Inflammatory macrophage treated with lipopolysaccharide for 4 hours (primary cell): ENCODE measurements at places on chromosomes 6 and 20.

- no peak for DNase-seq
These were observed 144.2 kb upstream of the CITED2 start for GRCh38 chr6:139518556-139519091.

DNA sequence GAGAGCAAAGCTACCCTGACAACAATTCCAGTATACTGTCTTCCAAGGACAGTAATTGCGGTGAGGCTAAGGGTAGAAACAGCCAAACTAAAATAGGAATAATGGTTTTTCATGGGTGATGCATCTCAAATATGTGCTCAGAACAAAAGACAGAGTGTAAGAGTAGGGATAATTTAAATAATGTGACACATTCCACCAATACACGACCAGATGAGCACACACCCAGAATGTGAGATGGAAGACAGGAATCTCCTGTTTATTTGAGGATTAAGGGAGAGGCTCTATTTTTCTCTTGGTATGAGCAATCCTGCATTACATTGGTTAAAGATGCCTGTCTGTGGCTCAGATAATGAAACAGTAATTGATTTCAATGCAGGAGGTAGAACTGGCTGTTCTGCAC is 292.9 kb upstream of the ZFP64 start:
- no peak for DNase-seq

DNA sequence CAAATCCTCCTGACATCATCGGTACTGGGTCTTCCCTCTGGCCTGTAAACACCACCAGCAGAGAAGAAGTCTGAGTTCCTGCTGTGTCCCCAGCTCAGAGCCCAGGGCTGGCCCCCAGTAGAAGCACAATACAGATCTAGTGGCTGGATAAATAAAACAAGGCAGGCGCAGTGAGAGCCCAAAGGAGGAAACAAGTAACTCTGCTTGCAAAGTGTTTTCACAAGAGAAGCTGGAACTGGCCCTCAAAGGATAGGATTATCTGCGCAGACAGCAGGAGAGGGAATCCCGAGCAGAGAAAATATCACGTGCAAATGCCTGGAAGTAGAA is 205.1 kb downstream of the ZDHHC14 start:
- no peak for DNase-seq

DNA sequence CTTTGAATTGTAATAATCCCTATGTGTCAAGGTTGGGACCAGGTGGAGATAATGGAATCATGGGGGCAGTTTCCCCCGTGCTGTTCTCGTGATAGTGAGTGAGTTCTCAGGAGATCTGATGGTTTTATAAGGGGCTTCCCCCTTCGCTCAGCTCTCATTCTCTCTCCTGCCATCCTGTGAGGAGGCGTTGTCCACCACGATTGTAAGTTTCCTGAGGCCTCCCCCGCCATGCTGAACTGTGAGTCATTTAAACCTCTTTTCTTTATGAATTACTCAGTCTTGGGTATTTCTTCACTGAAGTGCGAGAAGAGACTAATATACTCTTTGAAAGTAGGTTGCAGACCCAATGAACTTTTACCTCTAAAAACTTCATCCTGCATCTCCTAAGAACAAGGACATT is 39.2 kb upstream of the KCNG1 start:
- no peak for DNase-seq

DNA sequence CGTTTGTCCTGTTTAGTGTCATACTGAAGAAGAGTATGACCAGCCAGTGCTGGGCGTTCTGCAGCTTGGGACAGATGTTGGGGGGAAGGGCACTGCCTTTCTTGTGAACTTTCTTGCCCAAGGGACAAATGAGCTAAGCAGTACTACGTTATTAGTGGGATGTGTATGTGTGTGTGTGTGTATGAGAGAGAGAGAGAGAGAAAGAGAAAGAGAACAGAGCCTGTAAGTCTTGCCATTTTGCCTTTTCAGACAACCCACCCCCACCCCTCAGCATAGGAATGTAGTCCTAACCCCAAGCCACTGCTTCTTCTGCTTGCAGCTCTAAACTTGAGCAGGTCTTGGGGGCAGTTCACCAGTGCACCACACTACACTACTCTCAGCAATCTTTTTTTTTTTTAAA is 45.5 kb downstream of the E2F3 start:
- no peak for DNase-seq

GRCh38 chr20:15565786-15566185 is 1007.5 kb downstream of the KIF16B start:
- DNase-seq: no peak

DNA sequence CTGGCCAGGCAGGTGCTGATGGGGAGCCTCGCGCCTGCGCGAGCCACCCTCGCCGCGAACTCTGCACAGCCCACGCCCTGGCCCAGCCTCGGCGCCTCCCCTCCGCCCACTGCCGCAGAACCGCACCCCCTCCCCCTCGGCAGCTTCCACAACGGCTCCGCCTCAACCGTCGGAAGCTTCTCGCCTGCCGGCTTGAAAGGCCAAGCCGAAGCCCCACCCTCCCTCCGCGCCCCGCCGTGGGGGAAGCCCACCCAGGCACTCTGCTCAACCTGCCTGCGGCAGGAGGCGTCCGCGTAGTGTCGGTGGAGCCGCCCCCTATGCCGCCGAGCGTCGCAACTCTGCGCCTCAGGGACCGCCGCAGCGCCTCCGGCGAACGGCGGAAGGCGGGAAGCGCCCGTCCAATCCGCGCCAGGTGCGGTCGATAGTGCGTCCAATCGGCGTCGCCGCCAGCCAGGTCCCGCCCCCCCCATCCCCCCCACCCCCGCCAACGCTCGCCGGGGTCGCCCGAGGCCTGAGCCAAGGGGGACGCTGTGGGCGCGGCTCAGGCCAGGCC is at the start of gene SYCP2:
Gene SYCP2, minus strand, starts transcription at position 342 of the 553 bp plus-strand sequence. CDS start 11,224 bp downstream, outside the sequence.
- peak; percentile 22 for DNase-seq

DNA sequence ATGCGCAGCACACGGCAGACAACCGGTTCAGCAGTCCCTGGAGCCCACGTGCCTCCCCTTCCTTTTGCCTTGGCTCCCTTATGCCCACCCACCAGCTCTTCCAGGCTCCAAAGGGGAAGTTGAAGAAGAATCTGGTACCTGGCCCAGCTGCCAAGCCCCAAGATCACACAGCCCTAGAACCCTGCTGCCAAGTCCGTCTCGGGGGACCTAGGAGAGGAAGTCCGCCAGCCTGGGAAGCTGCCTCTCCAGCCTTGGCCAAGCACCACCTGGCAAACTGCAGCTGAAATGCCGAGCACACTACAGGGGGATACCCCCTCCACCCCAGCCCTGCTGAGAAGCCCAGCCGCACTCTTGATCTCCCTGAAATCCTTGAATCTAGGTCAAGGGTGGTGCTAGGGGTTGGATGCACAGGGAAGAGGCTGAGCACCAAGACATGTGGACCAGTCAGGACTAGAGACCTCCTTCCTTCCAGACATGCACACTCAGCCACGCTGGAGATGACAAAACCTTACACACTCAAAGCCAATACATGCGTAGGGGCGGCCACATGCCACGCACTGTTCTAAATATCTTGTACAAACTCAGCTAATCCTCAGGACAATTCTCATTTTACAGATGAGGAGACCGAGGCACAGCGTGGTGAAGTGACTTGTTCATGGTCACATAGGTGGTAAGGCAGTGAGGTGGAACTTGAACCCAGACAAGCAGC is 124.1 kb downstream of the PREX1 start:
- no peak for DNase-seq

GRCh38 chr20:40993794-40994540 is 34.7 kb upstream of the TOP1 start:
- DNase-seq: no peak

GRCh38 chr20:34874094-34874654 is 1.5 kb upstream of the GGT7 start:
- DNase-seq: peak; percentile 89

DNA sequence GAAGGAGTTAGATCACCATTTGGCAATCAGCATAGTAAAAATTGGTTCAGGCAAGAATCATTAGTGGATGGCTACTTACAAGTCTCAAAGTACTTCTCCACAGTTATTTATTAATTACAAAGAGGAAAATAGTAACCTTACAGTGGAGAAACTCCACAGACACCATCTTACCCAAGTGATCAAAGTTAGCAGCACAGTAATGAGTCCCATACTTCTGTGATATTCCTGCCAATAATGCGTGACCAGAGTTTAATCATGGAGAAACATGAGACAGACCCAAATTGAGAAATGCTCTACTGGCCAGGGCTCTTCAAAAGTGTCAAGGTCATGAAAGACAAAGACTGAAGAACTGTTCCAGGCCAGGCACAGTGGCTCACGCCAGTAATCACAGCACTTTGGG is 9.5 kb downstream of the TBC1D7 start:
- DNase-seq: no peak

DNA sequence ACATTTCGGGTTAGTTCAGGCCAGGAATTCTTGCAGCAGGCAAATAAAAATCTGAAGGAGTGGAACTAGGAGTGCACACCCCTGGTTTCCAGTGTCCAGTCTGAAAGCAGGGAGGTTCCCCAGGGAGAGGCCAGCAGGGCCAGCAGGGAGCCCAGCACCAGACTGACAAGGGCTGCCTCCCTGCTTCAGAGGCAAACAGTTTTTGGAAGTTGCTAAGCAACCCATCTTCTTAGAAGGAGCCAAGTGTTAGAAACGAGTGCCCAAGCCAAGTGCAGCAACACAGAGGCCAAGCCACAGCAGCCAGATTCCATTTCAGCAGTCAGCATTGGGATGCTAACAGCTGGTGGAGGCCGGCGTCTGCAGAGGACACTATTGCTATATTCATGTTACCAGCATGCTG is 179.1 kb downstream of the SYNDIG1 start:
- no peak for DNase-seq

GRCh38 chr6:68575765-68576439 is 59.2 kb upstream of the ADGRB3 start:
- DNase-seq: no peak

DNA sequence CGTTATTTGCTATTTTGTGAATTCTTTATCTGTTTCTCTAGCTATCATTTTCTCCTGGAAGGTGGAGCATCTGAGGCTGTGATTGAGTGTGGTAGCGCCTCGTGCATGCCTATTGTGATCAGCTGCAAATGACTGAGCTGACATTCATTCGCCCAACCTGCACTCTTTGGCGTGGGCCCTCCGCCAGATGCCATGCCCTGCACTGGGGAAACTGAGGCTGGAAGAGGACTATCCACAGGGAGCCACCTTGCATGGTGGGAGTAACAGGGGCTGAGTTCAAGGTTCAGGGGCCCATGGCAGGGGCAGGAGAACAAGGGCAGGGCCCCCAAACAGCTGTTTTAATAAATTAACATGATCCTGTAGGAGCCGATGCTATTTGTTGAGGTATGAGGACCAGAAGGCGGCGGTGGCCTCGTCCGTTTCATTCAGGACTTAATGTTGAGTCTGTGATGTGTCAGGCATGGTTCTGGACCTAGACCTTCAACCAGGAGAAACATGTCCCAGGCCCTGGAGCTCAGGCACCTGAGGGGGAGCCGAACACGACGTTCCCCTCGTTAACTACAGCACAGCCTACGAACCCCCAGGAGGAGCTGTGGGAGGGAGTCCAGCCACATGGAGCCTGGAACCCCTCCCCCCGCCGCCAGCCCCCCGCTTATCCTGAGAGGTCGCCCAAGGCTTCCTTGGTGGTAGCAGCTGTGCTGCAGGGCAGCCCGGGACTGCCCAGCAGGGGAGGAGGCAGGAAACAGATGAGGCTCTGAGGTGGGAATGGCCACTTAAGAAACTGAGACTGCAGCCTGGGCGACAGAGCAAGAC is 242.9 kb downstream of the CDH4 start:
- DNase-seq: no peak

- DNase-seq: no peak
These were observed 8.0 kb downstream of the ABT1 start for GRCh38 chr6:26604797-26605196.

DNA sequence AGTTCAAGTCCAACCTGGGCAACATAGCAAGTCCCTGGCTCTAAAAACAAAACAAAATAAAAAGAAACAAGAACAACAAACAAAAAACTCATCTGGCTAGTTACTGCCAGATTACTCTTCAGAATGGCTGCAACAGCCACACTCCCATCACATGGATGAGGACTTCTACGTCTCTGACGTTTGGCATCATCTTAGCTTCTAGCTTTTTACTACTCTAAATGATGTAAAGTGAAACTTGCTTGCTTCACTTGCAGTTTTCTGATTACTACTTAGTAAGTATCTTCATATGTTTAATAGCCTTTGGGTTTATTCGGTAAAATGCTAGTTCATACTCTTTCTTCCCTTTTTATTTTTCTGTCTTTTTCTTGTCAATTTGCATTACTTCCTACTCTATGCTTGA is 161.1 kb upstream of the CARMIL1 start:
- peak; percentile 64 for DNase-seq

GRCh38 chr20:40688129-40689099 is 622 bp downstream of the MAFB start:
- DNase-seq: no peak

DNA sequence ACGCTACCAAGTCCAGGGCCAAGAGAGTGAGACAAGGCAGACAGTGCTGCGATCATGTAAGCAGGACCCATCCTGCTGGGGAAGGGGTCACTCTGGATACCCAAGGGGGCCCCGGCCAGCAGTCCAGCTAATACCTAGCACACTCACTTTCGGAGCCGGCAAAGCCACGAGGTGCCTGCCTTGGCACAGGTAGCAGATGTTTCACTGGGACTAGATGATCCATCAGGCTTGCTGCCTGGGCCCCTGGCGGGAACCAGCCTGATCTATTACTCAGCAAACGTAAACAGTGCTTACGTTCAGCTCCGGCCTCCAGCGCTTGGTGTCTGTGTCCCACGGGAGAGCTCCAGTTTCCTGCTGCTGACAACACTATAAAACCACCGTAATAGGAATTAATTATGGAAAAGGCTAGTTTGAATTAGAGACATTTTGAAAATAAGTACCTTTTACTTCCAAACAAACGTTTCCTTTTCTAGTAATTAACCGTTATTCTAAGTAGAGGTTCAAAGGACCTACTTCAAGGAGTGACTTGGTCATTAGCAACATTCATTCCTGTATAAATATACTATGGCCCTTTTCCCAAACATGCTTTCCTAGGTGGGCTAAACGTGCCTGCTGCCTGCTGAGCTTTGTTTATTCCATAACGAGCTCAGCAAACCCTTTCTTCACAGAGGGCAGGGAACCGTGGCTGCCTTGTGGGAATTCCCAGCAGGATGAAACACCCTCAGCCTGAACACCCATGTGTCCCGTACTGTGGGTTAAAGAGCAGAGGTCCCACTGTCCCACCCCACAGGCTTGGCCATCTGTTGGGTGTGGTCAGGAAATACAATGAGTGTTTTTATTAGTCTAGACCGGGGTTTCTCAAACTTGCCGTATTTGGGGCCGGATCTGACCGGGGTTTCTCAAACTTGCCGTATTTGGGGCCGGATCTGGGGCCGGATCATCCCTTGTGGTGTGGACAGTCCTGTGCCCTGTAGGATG is 18.4 kb downstream of the SLC22A23 start:
- DNase-seq: no peak

DNA sequence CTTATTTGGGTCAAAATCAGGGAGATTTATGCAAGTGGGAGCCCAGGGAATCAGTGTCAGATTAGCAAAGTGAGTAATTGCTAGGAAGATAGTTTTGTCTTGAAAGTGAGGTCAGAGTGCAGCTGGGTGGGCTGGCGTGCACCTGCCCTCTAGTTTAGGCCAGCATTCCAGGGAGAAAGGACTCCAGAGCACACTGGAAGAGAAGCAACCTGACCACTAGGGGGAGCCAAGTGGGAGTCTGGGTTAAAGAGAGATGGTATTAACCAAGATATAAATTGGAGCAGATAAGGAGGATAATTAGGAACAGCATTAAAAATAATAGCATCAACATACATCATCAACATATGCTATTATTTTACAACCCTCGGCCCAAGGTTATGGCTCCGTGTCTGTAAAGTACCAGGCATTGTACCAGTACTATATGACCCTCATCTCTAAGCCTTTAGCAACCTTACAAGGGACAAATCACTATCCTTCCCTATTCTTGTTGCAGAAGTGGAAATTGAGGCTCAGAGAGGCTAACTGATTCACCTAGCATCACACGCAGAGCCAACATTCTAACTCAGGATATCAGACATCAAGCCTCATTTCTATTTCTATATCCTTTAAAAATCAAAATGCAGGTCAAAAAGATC is 57.8 kb downstream of the SLC2A10 start:
- peak; percentile 41 for DNase-seq
